LoVo (cell line): ENCODE measurements at places on chromosomes 2 and 18.

GRCh38 chr18:50629148-50629631 is 69.3 kb downstream of the MAPK4 start:
- DNase-seq, result no peak

DNA sequence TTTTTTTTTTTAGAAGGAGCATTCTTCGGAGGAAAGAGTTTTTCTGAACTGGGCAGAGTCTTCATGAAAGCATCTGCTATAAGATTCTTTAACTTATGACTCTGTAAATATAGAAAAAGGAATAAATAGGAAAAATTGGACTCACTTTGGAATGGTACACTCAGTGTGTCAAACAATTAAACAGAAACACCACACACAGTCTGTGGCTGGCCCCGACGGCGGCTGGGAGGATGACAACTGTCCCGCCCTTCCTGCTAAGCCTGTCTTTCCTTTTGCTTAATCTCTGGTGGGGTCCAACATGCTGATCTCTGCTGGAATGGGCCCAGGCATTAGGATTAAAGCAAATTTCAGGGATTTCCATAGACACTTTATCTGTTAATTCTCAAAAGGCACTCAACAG is 12.5 kb upstream of the RAB31 start:
- no peak for DNase-seq

DNA sequence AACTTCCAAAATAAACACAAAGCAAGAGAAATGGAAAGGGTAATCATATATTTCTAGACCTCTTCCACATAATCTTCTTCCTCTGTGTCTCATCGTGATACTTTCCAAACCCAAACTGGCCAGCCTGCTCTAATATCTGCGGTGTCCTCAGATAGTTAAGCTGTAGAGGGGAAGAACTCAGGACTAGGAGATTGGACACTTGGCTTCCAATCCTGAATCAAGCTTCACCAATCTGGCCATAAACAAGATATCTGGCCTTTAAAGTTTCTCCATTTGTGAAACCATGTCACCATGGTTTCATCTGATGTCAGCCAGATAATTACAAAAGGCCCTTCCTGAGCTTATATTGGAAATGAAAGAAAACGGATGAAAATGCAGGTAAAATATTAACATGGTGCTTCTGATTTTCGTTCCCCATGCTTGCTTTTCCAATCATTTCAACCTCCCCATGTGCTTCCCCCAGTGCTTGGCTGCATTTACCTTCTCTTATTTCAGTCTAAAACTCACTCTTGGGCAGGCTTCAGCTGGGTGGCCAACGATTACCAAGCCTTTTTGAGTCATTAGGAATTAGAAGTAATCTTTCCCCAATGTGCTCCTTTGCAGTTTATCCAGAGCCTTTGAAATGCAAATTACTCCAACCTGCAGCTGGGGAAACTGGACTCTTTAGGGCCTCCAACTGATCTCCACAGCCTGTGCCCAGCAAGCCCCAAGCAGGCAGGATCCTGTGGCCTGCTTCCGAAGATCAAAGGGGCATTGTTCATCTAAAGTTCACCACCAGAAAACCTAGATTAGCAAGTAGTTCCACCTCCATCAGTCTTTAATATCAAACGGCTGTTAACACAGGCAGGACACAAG is 44.5 kb upstream of the MYCN start:
- DNase-seq, result no peak

GRCh38 chr18:48785091-48785614 is 165.6 kb downstream of the SMAD7 start:
- no peak for DNase-seq

DNA sequence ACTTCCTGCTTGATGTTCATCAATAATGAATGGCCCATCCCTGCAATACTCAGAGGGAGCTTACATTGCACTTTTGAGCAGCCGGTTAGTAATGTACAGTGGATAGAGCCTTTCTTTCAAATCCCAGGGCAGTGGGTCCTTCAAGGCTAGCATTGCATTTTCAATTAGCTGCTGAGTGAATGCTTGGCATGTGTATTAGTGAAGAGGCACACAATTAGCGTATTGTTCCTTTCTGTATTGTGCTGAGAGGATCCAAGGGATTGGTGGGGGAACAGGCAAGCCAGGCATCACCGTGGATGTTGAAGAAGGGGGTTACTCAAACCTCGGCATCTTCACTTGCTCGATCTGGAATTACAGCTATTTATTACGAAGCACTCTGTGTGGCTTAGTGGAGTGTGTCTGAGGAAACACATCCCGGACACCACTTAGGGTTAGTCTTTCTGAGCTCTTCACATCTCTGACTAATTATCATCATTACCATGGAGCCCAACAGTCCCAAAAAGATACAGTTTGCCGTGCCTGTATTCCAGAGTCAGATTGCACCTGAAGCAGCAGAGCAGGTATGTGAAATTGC is at the start of gene PPP1R1C:
TSS of gene PPP1R1C (plus strand) at position 222 of the 574 bp plus-strand sequence. CDS start at position 480, 258 bp downstream.
- DNase-seq, result no peak

DNA sequence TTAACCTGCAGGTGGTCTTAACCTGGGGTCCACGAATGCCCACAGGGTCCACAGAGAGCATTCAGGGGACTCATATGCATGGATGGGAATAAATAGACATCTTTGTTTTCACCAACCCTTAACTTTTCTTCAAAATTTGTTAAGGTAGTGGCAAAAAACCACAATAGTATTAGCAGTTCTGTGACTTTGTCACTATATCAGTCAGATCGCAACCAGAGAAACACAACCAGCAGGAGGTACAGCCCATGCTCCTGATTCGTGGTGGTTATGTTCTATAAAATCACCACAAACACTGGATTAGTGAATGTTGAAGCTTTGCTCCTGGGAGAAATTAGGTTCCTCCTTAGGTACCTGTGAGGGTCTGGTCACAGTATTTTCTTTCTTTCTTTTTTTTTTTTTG is 31.6 kb downstream of the B3GNT7 start:
- DNase-seq, result no peak

DNA sequence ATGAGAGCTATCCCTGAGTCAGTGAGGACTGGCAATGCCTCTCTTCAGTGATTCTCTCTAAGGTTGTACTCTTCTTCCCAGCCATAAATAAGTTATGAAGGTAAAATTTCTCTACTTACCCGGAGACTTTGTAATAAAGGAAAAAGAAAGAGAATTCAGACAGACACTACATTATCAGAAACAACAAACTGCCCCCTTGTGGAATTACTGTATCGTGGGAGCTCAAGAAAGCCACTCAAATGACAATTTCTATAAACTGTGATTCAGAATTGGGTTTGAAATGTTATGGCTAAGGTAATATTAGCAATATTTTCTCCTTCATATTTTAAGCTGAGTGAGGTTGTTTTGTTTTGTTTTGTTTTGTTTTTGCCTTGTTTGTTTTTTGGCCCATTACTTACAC is 155.8 kb upstream of the TANK start:
- DNase-seq, result no peak

- no peak for DNase-seq
These were observed 117.9 kb upstream of the COL5A2 start for GRCh38 chr2:189297446-189297845.

- no peak for DNase-seq
These were observed 89.2 kb downstream of the ZNF516 start for GRCh38 chr18:76405681-76406356.

- DNase-seq, result no peak
These were observed 42.1 kb downstream of the NHEJ1 start for GRCh38 chr2:219118504-219118903.

DNA sequence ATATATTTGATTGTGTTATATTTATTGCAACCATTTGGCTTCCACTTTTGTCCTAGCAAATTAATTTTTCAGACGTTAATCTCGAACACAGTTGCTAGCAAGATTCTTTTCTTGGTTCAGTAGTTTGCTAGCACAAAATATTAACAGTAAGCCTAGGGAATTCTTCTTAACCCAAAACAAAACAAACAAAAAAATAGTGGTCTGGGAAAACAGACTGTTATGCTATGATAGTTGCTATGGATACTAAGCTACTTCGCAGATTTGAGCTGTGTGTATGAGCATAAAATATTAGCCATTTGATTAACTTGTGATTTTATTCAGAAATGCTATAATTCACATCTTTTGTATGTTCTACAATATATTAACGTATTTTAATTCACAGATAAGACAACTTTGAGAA is 541.5 kb upstream of the NETO1 start:
- no peak for DNase-seq

GRCh38 chr2:191936882-191937405 is 90.1 kb upstream of the CAVIN2 start:
- no peak for DNase-seq

- no peak for DNase-seq
These were observed 53.9 kb downstream of the ANKMY1 start for GRCh38 chr2:240503848-240504247.

DNA sequence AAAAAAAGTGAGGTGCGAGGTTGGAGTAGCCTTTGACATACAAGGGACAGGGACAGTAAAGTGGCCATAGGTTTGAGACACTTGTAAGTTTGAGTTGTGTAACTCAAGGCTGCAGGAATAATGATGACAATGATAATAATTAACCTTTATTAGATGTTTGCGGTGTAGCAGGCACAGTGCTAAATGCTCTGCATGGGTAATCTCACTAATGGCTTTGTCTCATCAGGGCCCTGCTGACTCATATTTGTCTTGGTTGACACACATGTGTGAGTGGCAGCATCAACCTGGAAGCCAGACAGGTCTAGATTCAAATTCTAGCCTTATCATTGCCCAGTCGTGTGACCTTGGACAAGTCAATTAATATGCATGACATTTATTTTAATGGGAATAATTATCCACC is 126.2 kb downstream of the FSHR start:
- no peak for DNase-seq

DNA sequence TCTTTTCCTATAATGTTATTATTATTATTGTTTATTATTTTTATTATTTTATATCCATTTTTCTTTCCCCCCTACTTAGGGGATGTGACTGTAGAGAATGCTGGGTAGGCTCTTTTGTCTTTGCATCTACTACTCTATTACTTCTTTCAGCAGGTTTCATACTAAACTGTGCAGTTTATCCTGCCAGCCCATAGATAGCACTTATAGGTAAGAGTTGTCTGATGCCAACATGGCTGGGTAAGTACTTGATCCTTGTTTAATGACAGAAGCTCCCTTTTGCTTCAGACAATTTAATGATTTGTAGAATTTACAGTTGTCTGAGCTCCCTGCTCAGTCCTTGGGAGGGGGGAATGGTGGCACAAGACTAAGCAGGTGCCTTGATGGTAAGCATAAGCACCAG is 262.9 kb upstream of the CDH2 start:
- no peak for DNase-seq

- DNase-seq, result no peak
These were observed 61.5 kb downstream of the EMILIN2 start for GRCh38 chr18:2908166-2908945.
